ENCODE measurements at places on chromosomes 5 and 9. TPM values are rescaled to one million over a fixed set of nuclear protein-coding genes. Genes with fewer than 3 reads are reported as not detected.

PCDHA5 gene
- total RNA-seq, result not detected

C5orf34 gene
- 5.1 TPM for total RNA-seq

ARHGEF39 gene
- total RNA-seq, result 0.62 TPM

PSAT1 gene
- total RNA-seq, result 5.0 TPM

SPINK13 gene
- total RNA-seq, result not detected

ROPN1L gene
- total RNA-seq, result 0.34 TPM

IL3 gene
- total RNA-seq, result not detected

CDC23 gene
- total RNA-seq, result 29.7 TPM

CATSPER3 gene
- 2.7 TPM for total RNA-seq

CCL27 gene
- total RNA-seq, result not detected

TLX3 gene
- not detected for total RNA-seq

SNCB gene
- total RNA-seq, result not detected

NUTM2F gene
- total RNA-seq, result not detected

RELL2 gene
- total RNA-seq, result 12.1 TPM

ZDHHC11 gene
- 1.7 TPM for total RNA-seq

PCDHB3 gene
- total RNA-seq, result not detected

LCNL1 gene
- total RNA-seq, result not detected

DNA sequence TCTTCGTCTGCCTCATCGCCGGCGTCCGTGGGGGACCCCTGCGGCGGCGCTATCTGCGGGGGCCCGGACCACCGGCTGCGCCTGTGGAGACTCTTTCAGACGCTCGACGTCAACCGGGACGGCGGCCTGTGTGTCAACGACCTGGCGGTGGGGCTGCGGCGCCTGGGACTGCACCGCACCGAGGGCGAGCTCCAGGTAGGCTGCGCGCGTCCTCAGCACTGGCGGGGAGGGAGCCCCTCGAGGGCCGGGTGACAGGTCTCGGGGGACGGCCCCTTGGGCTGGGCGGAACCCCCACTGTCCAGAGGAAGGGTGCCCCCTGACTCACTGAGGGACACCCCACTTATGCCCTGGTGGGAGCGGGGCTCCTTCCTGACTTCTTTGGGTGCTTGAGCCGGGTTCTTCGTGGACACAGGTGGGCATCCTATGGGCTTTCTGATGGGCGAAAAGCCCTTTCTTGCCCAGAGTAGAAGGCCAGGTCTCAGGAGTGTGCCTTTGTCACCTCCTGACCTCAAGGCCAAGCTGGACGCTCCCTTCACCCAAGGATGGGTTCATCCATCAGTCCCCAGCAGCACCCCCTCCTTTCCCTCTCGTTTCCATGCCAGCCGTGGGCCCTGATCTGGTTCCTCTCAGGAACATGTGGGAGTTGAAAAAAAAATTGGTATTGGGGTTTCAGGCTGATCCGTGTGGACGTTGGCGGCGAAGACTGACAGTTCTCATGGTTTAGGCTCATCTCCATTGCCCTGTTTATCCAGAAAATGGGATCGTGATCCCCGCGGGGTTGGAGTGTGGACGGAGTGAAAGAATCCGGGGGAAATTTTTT lies 564 bp downstream of the SLC25A25 start:
- DNase-seq, result no peak

GRCh38 chr5:148395031-148395430 lies 11.3 kb downstream of the FBXO38 start:
- DNase-seq, result no peak

DNA sequence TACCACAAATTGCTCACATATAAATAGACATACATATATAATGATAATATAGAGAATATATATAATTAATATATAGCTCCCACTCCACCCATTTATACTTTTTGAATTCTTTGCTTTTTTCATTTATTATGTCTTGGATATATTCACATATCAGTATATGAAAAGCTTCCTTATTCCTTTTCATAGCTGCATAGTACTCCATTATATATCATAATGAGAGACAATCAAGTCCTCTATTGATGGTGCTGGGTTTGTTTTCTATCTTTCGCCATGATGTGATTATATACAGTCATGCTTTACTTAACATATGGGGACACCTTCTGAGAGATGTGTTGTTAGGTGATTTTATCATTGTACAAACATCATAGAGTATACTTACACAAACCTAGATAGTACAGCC lies 51.6 kb upstream of the ELL2 start:
- no peak for DNase-seq

DNA sequence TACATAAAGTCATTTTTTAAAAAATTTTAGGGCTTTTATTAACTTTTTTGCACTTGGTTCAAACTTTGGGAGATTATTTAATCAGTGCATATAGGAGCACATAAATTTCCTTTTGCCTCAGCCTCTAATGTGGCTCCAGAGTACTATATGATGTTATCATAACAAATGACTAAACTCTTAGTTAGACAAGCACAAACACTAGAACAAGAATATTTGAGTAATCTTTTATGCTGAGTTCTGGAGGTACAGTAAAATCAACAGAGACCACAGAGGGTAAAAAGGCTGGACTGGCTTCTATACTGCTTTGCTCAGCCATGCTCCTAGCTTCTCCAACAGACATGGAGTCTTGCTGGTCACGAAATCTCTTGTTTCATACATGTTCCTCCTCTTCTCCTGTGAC lies 52.5 kb upstream of the SGCD start:
- no peak for DNase-seq

- no peak for DNase-seq
These were observed 81.8 kb upstream of the MAMDC2 start for GRCh38 chr9:69961843-69962242.

DNA sequence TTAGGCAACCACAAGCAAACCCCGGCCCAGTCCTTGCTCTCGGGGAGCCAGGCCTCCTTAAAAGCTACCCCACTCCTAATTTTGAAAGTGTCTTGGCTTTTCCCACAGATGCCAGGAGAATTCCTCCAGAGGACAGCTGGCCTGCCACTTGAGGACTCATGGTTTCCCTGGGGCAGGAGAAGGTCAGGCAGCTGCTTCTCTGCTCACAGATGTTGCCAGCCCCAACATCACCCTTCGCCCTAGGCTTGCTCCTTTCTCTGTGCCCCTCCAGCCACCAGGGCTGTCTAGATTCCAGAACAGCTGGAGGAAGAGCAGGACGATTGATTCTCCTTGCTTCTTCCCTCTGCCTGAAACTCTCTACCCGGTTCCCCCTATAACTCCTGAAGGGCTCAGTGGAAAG lies 8.5 kb downstream of the GGTA1 start:
- no peak for DNase-seq

- peak; percentile 85 for DNase-seq
These were observed 98.3 kb downstream of the PPARGC1B start for GRCh38 chr5:149828161-149829011.

GRCh38 chr9:107989099-107989498 lies 499.5 kb upstream of the KLF4 start:
- no peak for DNase-seq

DNA sequence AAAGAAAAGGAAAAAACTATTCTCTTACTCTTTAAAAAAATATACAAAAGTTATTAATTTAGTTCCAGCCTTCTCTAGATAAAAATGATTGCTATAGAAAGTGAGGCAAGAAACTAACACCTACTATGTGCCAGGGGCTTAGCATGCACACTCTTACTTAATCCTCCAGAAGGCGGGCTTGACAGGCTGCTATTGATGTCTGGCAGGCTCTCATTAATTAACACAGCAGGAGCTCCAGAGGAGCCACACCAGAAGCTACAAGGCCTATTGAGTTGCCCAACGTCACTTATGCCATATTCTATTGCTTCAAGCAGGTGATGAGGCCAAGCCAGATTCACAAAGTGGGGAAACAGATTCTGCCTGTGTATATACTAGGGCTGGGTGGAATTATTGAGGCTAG lies 54.6 kb upstream of the CLINT1 start:
- DNase-seq, result no peak

- no peak for DNase-seq
These were observed 7.6 kb downstream of the INVS start for GRCh38 chr9:100106616-100107015.

- no peak for DNase-seq
These were observed 145.4 kb downstream of the GADD45G start for GRCh38 chr9:89750117-89750791.

- DNase-seq, result no peak
These were observed 1568.5 kb upstream of the WWC1 start for GRCh38 chr5:166722939-166723338.

GRCh38 chr9:133375116-133375723 lies 640 bp downstream of the SURF4 start:
- DNase-seq, result peak; percentile 38

- DNase-seq, result no peak
These were observed 45.7 kb downstream of the DPYSL3 start for GRCh38 chr5:147464211-147464610.

DNA sequence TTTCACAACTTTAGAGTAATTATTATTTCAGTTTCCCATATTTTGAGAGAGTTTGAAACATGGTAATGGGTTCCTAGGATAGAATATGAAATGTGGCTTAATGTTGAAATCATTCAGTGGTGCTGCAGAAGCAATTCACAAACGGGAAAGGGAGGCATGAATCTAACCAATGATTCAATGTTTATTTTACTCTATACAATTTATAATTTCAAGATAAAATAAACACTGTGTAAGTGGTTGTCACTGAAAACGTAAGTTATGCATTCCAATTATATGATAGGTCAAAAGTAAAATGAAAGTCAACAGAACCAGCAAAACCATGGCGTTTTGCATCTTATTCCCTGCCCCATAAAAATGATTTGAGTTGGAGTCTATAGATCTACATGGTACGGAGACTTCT lies 1207.1 kb upstream of the CDH18 start:
- DNase-seq, result no peak

- no peak for DNase-seq
These were observed 2.2 kb upstream of the JAK2 start for GRCh38 chr9:4982721-4983482.

- no peak for DNase-seq
These were observed 1.5 kb downstream of the THG1L start for GRCh38 chr5:157732596-157733262.

DNA sequence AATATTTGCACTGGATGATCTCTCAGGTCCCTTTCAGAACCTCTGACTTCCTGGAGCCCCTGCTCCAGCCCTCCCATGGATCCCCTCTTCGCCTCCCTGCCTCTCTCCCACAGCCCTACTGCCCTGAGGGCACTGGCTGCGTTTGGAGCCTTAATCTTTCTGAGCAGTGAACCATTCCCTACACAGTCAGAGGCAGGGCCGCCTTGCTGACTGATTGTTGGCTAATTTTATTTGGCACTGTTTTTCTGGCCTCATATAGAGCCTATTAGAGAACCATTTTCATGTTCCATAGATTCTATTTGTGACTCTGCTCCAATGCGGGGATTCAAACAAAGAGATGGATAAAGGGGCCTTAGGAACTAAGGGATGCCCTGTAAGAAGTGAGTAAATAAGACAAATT lies 91.1 kb downstream of the BRINP1 start:
- no peak for DNase-seq

GRCh38 chr9:87350915-87351314 lies 146.8 kb upstream of the DAPK1 start:
- DNase-seq, result no peak

GRCh38 chr9:27945386-27945785 lies 372.1 kb upstream of the C9orf72 start:
- DNase-seq, result no peak

GRCh38 chr5:61701877-61702602 lies 370.0 kb downstream of the ZSWIM6 start:
- DNase-seq, result no peak

DNA sequence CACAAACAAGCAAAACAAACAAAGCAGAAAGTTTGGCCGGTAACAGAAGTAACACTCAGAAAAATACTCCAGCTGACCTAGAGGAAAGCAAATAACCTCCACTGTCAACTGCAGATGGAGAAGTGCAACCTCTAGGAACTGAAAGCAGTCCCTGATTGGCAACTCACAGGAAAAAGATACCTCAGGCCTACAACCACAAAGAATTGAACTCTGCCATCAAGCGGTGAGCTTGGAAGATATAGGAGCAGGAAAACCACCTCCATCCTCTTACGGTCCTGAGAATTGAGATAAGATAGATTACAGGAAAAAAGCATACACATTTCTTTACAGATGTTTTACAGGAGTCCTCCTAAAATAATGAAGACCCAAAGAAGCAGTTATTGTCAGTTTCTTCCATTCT lies 184.5 kb downstream of the PDZD2 start:
- no peak for DNase-seq

GRCh38 chr5:82100303-82101077 lies 128.7 kb downstream of the ATG10 start:
- DNase-seq, result peak; percentile 2

GRCh38 chr9:892123-892522 lies 50.6 kb downstream of the DMRT1 start:
- no peak for DNase-seq

DNA sequence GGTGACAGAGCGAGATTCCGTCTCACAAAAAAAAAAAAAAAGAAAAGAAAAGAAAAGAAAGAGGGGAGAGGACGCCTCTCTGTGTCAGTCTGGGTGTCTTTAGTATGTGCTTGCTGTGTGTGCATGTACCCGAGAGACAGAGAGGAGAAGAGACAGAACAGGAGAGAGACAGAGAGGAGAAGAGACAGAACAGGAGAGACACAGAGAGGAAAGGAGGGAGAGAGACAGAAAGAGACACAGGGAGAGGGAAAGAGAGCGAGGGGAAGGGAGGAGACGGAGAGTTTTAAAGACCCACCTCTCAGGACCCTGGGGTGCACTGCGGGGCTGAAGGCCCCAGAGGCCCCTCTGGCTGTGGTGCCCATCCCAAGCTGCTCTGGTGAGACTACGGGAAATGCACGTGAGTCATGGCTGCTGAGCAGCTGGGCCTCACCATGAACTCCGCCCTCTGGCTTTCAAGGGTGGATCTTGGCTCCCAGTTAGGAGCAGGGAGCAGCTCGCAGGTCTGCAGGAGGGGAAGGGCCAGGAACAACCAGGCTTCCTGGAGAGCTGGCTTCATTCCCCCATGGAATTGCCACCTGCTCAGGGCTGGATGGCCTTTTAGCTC lies 7.9 kb downstream of the SLC6A3 start:
- no peak for DNase-seq

- peak; percentile 92 for DNase-seq
These were observed 29.9 kb downstream of the CPEB4 start for GRCh38 chr5:173917788-173918786.

DNA sequence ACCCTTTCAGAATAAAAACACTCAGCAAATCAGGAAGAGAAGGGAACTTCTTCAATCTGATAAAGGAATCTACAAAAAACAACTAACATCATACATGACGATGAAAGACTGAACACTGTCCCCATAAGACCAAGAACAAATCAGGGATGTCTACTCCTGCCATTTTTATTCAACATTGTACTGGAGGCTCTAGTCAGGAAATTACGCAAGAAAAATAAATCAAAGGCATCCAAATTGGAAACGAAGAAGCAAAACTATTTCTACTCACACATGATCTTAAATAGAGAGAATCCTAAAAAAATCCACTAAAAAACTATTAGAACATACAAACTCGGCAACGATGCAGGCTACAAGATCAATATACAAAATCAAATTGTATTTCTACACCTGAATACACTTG lies 42.3 kb downstream of the IPPK start:
- DNase-seq, result no peak

DNA sequence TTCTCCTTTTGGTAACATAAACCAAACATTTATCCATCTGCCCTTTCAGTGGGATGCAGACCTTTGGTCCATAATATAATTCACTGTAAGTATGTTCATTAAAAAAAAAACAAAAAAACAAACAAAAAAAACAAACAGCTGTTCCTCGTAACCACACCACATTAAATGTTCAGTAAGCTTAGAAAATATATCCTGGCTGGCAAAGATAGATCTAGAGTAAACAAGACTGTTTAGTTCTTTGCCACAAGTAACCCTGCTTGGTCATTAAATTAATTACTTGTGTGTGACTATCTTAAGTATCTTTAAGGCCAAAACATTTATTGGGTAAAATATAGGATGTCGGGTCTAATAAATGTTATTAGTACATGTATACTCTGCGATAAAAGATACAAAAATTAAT lies 1717.1 kb downstream of the EFNA5 start:
- DNase-seq, result no peak

Data from B cell (primary cell).